Left ventricle myocardium superior (tissue), 1 donor: ENCODE measurements at places on chromosomes 6 and 20. TPM values are rescaled to one million over a fixed set of nuclear protein-coding genes. Genes with fewer than 3 reads are reported as not detected.

DNA sequence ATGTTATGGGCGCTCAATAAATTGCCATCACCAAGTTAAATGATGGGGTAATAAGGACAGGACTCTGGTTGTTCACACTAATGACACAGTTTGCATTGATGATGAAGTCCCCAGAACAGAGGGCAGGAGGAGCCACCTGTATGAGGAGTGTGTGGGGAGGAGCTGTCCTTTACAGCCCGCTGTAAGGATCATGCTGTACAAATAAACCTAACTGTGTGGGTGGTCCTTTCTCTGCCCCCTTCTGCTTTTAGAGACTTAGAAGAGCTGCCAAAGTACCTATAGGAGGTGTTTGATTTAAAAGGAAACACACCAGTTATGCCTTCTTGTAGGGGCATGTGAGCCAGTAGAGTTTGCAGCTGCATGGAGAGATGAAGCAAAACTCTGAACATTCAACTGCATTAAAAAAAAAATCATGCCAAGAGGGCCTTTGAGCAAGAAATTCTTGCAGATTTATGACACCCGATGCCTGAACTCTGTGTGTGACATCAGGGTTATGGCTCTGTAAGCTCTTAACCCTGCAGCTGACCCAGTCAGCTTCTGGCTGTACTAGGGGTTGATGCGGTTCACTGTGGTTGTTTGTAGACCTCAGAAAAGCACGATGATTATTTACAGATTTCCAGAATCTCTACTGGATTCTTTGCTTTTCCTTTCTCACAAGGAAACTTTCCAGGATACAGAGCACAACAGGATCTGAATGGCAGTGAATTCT lies 67.4 kb downstream of the UST start:
- no peak for DNase-seq

GRCh38 chr6:3199382-3199781 lies 28.1 kb downstream of the TUBB2B start:
- no peak for DNase-seq

DNA sequence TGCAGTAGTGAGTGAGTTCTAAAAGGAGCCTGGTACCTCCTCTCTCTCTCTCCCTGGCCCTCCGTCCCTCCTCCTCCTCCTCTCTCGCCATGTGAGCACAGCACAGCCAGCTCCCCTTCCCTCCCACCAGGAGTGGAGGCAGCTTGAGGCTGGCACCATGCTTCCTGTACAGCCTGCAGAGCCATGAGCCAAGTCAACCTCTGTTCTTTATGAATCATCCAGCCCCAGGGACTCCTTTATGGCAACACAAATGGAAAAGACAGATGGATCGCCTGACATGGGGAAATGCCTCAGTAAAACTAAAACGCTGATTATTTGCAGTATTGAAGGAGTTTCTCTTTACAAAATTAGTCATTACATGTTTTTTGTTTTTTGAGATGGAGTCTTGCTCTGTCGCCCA lies 233.7 kb upstream of the ARID1B start:
- no peak for DNase-seq

DNA sequence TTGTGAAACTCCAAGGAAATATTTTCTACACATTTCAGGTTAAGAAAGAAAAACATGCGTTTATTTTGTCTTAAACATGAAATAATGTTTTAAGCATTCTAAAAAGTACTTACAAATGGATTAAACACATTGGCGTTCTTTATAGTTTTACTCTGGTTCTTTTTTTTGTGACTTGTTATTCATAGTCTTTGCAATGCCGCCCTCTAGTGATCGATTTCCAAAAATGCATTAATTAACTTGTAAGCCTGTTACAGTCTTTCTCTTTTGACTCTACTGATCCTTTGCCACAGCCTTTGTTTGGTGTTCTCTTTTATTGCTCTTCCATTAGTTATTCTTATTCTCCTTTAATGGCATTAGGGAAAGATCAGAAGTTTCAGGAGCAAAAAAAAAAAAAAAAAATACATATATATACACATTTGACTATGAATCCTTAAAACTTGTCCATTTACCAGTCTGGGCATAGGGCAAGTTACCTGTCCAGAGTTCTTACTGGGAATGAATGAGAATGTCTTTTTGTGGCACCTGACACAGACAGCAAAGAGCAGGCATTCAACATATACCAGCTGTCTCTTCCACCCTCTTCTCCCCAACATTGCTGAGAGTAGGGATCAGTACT lies 59.9 kb downstream of the MACROD2 start:
- no peak for DNase-seq

GRCh38 chr6:156998794-156999330 lies 221.7 kb downstream of the ARID1B start:
- no peak for DNase-seq

GRCh38 chr6:46201702-46202101 lies 30.9 kb upstream of the ENPP5 start:
- no peak for DNase-seq

GRCh38 chr6:162773996-162774395 lies 46.2 kb downstream of the PACRG start:
- no peak for DNase-seq

GRCh38 chr20:58393299-58393698 lies 4.3 kb downstream of the VAPB start:
- no peak for DNase-seq

DNA sequence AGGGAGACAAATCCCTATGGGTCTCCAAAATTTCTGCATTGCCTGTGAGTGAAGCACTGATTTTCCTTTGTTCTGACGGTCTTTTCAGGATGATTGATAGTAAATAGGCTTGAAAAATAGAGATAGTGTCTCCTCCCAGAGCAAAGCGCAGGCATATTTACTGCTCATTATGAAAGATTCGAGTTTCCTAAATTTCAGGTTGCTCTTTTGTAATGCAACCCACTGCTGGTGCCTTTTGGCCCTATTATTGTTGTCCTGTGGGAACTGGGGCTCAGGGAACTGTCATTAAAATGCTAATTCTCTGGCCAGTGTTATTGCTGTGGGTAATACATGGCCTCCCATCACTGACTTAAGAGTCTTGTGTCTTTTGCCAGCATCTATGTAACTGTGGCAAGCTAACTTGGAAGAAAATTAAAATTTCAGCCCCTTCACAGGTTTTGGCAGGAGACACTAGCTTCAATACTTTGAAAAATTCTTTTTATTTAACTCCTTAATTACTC lies 754.1 kb upstream of the MAP3K7 start:
- DNase-seq: no peak

DNA sequence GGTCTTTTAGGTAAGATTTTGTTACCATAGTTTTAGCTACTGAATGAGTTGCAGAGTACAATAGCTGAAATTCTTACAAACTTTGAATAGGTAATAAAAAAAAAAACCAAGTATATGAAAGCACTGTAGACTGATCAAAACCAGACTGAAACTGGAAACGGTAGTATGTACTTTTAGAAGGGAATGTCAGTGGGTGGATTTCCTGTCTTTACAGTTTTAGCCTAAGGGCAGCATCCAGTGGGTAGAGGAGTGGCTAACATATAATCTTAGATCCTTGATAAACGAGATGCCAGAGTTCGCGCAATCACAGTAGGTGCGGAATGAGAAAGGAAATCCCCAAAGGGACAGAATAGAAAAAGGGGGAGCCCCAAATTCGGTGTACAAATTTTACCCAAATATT lies 385.9 kb upstream of the RUNX2 start:
- no peak for DNase-seq

DNA sequence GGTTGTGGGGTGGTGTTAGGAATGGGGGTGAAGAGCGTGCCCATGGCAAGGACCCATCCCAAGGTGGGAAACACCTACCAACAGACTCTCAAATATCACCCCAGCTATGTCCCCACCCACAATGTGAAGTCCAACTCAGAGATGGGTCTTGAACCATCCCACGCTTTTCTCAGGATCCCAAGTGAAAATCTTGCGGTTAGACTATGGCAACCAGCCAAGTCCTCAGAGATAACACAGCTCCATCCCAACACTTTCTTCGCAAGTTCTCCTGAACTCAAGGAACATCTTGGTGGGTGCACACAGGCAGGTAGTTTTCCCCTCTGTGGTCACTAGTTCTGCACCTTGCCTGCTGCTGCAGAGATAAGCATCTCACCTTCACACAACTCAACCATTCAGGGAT lies 116.0 kb downstream of the CDC5L start:
- no peak for DNase-seq

DNA sequence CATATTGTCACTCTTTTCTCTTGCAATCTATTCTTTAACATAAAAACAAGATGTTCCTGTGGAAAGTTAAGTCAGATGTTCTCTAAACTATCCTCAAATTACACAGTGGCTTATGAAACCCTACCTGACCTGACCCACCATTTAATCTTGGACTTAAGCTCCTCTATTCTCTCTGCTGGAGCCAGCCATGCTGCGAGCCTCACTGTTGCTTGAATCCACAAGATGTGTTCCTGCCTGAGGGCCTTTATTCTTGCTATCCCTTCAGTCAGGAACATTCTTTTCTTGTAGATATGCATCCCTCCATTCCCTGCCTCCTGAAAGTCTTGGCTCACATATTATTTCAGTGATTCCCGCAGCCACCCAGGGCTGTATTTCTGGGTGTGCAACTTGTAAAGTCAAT lies 283.2 kb downstream of the EPHA7 start:
- DNase-seq: no peak

- no peak for DNase-seq
Measured at GRCh38 chr6:47811443-47811842, 29.6 kb downstream of the OPN5 start.

- no peak for DNase-seq
Measured at GRCh38 chr6:112590326-112590725, 243.2 kb downstream of the RFPL4B start.

- DNase-seq: no peak
Measured at GRCh38 chr6:74069089-74069581, 373.1 kb downstream of the CD109 start.

DNA sequence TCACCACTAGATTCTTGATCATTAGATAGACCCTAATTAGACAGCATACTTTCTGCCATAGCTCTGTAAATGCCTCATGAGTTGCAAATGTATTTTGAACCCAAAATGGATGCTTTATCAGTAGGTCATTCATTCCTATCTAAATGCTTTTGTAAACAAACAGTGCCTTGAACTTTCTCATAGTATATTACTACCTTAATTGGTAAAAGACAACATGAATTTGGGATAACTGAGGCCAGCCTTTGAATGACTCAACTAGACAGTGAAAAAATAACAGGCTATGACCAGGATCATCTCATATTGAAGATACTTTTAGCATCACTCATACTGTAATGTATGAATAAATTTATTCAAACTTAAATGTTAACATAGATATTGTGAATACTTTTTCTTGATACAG lies 37.0 kb upstream of the PRL start:
- no peak for DNase-seq

DNA sequence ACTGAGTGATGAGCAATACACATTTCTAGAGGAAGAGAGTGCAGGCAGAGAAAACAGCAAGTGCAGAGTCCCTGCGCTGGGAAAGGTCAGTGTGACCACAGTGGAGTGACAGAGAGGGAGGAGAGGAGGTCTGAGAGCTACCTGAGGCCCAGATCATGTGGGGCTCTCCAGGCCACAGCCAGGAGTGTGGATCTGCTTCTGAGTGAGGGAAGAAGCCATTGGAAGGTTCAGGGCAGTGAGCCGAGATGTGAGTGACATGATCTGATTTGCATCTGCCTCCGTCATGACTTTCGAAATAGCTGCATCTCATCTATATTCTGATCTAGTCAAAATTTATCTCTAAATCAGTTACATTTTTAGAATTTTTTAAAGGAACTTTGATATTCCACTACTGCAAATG lies 367.1 kb downstream of the PREX1 start:
- DNase-seq: no peak

DNA sequence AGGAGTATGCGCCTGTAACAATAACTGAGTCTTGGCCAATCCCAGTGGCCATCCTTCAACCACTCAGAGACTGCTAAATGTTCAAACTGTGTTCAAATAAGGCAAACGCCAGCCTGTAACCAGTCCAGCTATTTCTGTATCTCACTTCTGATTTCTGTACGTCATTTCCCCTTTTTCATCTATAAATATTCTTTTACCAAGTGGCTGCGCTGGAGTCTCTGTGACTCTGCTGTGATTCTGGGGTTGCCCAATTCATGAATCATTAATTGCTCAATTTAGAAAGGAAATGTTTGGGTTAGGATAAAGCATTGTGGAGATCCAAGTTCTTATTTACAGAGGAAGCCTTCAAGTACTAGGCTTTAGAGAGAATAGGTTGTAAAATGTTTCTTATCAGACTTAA lies 89.8 kb upstream of the UST start:
- DNase-seq: no peak

DNA sequence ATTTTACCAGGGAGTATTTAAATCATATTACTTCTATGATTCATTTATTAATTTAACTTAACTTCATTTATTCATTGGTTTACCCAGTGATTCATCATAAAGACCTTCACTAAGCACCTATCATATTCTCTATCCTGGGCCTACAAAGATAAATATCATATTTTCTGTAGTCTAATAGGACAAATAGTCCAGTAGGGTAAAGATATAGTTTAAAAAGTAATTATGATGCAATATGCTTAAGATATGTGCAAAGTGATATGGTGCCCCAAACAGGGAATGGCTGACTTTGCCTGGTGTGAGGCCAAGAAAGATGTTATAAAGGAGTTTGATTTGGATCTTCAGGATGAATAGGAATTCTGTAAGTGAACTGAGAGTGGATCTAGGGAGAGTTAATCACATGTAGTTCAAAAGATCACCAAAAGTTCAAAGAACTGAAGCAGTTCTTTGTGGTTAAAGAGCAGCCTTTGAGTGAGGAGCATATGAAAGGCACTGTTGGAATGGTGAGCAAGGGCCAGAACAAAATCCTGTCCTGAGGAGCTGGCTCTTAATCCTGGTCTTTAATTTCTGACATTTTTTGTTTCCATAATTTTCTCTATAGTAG lies 45.5 kb downstream of the MLIP start:
- no peak for DNase-seq

- DNase-seq: no peak
Measured at GRCh38 chr20:41279546-41280225, 37.8 kb downstream of the ZHX3 start.

GRCh38 chr6:23940466-23940865 lies 185.5 kb upstream of the NRSN1 start:
- DNase-seq: no peak

- DNase-seq: no peak
Measured at GRCh38 chr6:38571721-38572120, 68.0 kb downstream of the BTBD9 start.

NKAPL gene
- total RNA-seq: 6.3 TPM

RTN4IP1 gene
- 19.2 TPM for total RNA-seq

SAMD5 gene
- 0.67 TPM for total RNA-seq

CAGE1 gene
- total RNA-seq: not detected

TXLNB gene
- 133 TPM for total RNA-seq

ZSCAN16 gene
- 2.2 TPM for total RNA-seq

SLC17A1 gene
- not detected for total RNA-seq
